HepG2 (cell line): ENCODE measurements at places on chromosomes 12 and 14. TPM values are rescaled to one million over a fixed set of nuclear protein-coding genes. Genes with fewer than 3 reads are reported as not detected.

The DCP1B gene
- total RNA-seq: 11.4 and 12.4 TPM in 2 replicates

The FOXA1 gene
- total RNA-seq: 58.1 and 58.6 TPM in 2 replicates

- peak; percentile 16 for DNase-seq
Measured at GRCh38 chr12:123808167-123808566, 46.1 kb downstream of the DNAH10 start.

- DNase-seq: no peak
Measured at GRCh38 chr12:115467531-115467930, 783.6 kb upstream of the TBX3 start.

DNA sequence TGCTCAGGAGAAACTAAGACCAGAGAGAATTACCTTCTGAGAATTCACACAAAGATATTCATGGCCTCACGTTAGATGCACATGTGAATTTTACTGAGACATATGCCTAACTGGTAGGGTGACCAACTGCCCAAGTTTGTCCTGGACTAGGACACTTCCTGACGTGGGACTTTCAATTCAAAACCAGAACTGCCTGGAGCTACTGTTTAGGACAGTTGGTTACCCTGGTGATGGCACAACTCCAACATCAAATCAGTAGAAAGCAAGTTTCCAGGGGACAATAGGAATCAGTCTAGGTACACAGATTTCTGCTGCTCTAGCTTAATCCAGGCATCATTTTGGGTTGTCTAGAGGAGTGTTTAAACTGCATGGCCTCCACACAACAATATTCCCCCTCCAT, 178.7 kb downstream of the GXYLT1 start:
- DNase-seq: no peak

DNA sequence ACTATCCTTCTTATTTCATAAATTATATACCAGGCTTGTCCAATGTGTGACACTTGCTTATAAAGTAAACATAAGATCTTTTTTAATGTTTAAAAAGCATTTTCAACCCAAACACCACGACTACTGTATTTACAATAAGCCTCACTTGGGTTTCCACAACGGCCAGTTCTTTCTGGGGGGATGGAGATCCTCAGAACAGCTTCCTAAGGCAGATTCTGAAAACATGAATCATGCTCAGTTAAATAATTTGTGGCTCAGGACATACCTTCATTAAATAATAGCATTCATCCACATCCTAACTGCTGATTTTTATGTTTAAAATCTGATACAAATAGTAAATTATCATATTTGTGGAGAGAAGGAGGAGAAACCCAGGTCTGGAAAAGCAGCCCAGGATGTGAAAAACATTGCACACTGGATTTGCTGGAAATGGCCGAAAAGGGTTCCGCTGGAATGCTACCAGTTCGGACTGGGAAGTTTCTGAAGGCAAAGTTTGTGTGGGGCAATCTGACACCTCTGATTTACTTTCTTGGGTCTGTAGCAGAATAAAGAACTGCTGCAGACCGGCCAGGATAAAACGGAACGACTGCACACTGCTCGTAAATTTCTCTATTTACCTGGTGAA, 597 bp downstream of the GLT8D2 start:
- no peak for DNase-seq
